ENCODE measurements at places on chromosomes 16 and 17. TPM values are rescaled to one million over a fixed set of nuclear protein-coding genes. Genes with fewer than 3 reads are reported as not detected.

Gene ITPRIPL2
- 29.6 TPM for total RNA-seq

Gene TMEM219
- 145 TPM for total RNA-seq

Gene LDHD
- 0.86 TPM for total RNA-seq

Gene EVPL
- 0.58 TPM for total RNA-seq

Gene LAT
- total RNA-seq, result not detected

Gene SRCIN1
- total RNA-seq, result not detected

Gene TBC1D3C
- not detected for total RNA-seq

Gene AHSP
- total RNA-seq, result not detected

Gene PRR35
- not detected for total RNA-seq

Gene TP53TG3F
- total RNA-seq, result not detected

Gene HEXIM1
- 15.6 TPM for total RNA-seq

Gene AATF
- 36.0 TPM for total RNA-seq

Gene OR4D2
- not detected for total RNA-seq

Gene SLC52A1
- total RNA-seq, result 0.29 TPM

Gene CFAP119
- total RNA-seq, result 4.6 TPM

Gene C16orf92
- not detected for total RNA-seq

Gene PRAC1
- total RNA-seq, result not detected

Gene MPHOSPH6
- 20.5 TPM for total RNA-seq

Gene HNF1B
- not detected for total RNA-seq

Gene ADAP2
- total RNA-seq, result 9.4 TPM

Gene C16orf96
- not detected for total RNA-seq
